ENCODE measurements at places on chromosomes 1 and 21.

DNA sequence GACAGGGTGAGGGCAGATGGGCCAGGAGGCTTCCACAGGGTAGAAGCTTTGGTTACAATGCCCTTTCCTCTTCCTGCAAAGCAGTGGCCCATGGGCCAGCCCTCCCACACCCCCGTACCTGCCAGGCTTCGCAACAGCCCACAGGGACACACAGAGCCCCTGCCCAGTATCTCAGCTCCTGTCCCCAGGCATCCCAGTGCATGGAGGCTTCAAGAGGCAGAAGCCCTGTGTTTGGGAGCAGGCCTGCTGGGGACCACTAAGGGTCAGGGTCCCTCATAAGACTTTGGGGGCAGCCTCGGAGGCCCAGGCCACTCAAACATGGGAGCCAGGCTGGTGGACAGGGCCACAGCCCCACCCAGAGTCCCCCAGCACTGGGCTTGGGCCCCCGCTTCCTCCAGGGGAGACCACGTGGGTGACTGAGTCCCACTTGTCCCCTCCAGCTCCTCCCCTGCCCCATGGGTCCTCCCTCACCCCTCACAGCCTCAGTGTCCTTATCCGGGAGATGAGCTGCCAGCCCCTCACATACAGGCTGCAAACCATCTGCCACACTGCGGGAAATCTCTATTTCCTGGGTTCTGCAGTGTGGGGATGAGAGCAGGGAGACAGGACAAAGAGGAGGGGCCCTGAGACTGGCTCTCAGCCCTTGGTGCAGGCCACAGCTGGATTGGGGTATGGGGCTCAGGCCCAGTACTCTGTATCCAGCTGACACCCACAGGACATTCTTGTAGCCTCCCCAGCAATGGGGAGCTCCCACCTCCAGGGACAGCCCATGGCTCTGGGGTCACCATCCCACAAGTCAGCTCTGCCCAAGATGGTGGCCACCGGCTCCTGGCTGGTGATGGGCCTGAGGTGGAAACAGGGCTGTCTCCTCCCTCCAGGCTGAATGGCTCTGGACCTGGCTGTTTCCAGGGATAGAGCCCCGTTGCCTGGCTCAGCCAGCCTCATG is 50.7 kb downstream of the WNT9A start:
- DNase-seq, result no peak

GRCh38 chr1:1169429-1170214 is 4.1 kb upstream of the TTLL10 start:
- DNase-seq, result no peak

DNA sequence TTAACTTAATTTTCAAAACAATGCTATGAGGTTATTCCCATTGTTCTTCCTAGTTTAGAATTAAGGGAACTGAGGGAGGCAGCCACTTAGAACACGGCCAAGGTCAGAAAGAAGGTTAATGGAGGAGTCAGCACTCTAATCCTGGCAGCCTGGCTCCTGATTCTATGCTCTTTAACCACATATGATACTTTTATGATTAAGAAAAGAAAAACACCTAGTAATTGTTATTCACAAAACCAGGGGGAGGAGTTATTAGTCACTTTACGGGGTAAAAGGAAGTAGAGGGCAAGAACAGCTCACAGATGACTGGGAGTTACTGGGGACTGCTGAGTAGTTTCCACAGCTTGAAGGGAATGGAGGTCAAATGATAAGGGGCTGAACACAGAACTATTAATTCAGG is 38.6 kb downstream of the GADD45A start:
- DNase-seq, result peak; percentile 10

DNA sequence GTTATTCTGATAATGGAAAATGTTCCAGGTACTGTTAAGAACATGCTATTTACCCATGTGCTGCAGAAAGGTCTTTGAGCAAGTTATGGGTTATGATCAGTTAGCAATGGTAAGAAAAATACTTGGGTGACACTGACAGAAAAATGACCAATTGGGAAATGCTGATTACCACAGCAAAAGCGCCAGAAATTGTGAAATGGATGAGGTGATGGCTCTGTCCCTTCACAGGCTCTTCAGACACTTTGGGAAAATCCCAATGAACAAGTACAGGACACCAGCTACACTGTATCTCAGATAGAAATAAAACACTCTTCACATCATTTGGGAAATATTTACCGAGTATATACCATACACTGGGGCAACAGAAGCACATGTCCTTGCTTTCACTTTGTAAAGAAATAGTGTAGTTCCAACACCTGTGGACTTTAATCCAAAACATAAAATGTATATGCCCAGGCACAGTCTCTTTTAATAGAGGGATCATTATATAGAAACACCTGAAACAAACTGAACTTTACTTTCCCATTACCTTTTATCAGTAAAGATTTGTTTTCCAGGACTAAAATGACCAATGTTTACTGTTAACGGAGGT is 13.9 kb downstream of the SOD1 start:
- DNase-seq, result no peak

DNA sequence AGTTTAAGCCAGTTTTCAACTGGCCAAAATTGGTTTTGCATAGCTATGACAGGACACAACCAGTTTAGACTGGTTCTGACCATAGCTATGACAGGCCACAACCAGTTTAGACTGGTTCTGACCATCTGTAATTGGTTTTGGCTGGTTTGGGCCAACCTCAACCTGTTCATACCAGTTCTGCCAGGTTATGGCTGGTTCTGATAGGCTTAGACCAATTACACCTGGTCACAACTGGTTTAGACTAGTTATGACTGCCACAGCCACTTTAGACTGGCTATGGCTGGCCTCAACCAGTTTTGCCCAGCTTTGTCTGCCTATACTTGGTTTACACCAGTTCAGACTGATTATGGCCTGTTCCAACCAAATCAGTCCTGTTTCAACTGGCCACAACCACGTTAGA is 353.2 kb upstream of the CAMK1G start:
- no peak for DNase-seq
